ENCODE measurements at places on chromosomes 2 and 18.

DNA sequence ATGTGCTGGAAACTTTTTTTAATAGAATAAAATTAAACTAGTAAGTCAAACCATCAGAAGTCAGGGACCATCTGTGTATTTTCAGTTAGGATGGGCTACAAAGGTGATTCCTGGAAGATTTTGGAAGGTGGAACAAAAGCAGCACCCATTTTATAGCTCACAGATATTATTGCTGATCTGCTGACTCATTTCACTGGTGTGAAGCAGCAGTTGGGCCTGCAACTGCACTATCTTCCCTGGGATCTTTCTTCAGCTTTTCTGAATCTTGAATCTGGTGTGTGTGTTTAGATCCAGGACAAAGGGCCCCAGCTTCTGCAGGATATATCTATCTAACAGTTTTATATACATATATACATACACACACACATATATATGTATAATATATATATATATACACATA is 35.6 kb upstream of the BCL11A start:
- no peak for DNase-seq

- DNase-seq, result no peak
Measured at GRCh38 chr2:9168821-9169221, 37.8 kb upstream of the ASAP2 start.

- no peak for DNase-seq
Measured at GRCh38 chr2:151638191-151638933, 95.9 kb downstream of the NEB start.

DNA sequence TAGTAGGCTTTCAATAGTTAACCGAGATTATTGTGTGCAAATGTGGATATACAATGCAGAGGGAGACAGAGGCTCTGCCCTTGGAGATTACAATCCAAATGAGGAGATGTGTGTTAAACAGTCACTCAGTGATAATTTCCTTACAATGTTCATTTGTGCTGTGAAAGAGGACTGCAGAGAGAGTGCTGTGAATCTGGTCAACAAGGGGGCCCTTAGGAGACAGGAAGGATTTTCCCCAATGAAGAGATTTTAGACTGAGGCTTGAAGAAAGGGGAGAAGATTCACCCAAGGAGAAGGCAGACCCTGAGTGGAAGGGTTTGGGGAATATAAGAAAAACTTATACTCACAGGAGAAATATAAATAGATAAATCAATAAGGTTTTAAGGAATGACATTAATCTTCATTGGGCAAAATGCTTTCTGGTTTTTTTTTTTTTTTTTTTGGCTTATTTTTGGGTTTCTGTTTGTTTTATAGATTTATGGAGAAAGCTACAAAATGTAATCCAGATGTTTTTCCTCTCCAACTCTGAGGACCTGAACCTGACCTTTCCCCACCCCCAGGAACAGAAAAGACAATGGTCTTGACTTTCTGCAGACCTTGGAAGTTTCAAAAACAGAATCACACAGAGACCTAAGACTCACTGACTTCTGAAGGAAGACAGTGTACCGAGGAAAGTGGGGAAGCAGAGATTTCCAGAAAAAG is 151.3 kb upstream of the SERPINE2 start:
- DNase-seq, result no peak

DNA sequence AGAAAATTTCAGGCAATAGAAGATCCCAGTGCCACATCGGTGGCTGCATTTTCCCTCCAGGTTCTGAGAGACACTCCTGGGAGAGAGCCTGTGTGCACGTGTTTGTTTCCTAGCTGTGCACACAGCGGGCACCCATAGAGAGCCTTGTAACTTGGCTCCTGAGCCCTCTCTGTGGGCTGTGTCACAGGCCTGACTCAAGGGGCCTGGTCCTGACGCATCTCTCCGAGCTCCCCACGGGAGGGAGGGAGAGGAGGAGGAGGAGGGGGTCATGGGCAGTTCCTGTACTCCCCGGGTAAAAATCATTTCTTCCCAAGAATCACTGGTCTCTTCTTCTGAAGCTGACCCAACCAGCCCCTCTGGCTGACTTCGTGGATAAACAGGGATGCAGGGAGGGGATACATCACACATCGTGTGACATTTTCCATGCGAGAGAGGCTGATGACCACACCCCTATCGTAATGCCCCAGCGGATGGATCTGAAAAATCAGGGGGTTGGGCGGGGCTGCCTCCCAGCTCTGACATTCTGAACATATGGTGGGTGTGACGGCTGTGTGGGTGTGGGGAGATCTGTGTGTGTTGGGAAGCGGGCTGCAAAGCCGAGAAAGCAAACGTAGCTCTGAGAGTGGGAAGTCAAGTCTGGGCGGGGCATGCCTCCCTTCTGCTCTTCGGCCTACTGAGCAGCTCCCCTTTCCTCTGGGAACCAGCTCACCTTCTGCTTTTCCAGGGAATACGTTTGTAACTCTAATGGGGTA is 308.3 kb upstream of the HS6ST1 start:
- no peak for DNase-seq

DNA sequence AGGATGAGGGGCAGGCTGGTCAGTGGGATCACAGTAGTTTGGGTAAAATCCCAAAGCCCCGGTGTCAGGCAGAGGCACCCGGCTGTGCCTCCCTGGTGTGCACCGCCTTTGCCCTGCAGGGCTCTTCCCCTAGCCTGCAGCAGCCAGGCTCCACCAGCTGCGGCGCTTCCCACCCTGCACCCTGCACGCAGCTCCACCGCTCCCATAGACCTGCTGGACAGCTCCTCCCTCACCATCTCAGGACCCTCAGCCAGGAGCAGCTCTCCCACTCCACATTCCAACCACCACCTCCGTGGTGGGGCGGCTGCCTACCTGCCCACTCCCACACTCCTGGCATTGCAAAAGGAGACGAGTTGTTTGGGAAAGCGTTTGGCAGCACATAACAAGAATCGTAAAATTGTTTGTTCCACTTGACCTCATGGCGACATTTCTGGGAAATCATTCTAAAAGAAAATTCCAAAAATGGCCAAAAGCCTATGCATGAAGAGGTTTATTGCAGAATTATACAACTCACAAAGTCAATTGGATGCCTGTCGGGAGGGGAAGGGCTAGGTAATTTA is 287.4 kb upstream of the HDAC4 start:
- DNase-seq, result no peak

GRCh38 chr2:86661333-86661732 is 37.7 kb upstream of the RNF103 start:
- DNase-seq, result no peak

DNA sequence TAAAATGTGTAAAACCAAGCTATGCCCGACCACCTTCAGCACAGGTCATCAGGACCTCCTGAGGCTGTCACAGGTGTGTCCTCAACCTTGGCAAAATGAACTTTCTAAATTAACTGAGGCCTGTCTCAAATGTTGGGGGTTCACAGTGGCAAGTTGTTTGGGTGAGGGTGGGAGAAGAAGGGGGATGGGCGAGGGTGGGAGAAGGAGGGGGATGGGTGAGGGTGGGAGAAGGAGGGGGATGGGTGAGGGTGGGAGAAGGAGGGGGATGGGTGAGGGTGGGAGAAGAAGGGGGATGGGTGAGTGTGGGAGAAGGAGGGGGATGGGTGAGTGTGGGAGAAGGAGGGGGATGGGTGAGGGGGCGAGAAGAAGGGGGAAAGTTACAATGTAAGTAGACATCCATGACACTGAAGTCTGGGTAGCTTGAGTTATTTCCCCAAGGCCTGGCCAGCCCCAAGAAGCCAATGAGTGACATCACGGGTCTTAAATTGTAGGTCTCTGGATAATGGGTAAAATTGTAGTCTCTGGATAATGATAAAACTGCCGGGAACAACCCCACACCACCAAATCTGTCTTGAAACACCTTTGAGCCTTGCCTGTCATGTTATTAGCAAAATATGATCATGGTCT is 56.3 kb downstream of the TIMM21 start:
- no peak for DNase-seq

DNA sequence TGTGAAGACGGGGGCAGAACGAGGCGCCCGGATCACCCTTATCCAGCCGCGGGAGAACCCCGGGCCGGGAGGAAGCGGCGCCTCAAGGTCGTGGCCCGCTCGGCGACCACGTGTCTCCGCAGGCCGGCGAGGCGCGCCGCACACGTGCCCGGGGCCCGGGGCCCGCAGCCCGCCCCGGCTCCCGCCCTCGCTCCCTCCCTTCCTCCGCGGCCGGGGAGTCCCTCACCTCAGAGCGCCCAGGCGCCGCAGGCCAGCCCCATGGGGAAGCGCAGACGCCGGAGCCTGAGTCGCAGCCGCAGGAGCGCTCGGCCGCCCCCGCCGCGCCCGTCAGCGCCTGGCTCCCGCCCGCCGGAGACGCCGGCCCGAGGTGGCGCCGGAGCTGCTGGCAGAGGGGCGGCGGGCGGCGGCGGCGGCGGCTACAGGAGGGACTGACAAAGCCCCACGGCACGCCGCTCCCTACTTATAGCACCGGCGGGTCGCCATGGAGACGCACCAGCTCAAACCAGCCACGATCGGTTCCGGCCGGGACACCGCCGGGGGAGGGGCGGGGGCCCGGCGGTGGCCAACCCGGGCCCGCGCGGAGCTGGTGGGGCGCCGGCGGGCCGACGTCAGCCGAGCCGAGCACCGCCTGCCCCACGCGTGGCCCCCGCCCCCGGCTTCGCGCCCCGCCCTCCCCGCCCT is at the start of gene ODC1:
TSS of gene ODC1 (minus strand) at position 433 of the 681 bp plus-strand sequence. CDS start 3,295 bp downstream, outside the sequence.
- no peak for DNase-seq

DNA sequence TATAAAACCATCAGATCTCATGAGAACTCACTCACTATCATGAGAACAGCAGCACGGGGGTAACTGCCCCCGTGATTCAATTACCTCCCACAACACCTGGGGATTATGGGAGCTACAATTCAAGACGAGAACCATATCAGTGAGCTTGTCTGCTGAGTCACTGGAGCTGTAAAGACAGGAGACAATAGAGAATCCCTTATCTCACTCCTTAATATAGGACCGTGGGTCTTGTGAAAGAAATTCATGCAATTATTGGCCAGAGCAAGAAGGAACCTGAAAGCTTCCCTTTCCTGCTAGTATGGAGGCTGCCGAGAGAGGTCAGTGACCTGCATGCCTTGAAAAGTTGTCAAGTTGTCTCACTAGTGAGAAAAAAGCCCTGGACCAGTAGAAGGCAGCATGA is 9.5 kb upstream of the TNFAIP6 start:
- no peak for DNase-seq

- no peak for DNase-seq
Measured at GRCh38 chr2:79292239-79292957, 132.8 kb upstream of the REG3A start.

DNA sequence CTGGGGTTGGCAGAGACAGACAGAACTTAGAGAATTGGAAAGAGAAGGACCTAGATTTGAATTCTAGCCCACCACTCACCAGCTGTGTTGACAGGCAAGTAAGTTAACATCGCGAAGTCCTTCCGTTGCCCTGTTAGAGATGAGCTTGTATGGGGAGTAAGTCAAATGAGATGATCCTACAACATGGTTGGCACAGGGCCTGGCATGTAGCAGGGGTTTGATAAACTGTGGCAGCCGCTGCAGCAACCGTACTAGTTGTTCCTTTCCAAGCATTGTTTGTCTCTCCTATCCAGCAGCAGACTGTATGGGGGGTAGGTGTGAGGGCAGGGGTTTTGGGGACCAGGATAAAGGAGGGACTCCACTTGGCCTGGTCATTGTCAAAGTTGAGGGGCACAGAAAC is 16.0 kb downstream of the TET3 start:
- no peak for DNase-seq

DNA sequence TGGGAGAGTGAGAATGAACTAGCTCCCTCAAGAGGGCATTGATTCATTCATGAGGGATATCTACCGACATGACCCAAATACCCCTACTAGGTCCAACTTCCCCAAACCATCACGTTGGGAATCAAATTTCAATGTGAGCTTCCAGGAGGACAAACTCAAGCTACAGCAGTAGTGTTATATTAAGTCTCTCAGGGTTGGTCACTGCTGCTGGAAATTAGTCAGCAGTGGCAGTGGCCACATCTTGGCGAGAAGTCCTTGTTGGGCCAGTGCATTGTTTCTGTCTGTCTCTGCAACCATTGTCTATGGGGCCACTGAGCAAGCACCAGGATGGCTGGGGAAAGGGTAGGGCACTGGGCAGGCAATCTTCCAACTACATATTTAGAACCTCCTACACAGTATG is 47.5 kb downstream of the THUMPD2 start:
- DNase-seq, result no peak

- no peak for DNase-seq
Measured at GRCh38 chr2:20196053-20196656, 28.8 kb downstream of the SDC1 start.

DNA sequence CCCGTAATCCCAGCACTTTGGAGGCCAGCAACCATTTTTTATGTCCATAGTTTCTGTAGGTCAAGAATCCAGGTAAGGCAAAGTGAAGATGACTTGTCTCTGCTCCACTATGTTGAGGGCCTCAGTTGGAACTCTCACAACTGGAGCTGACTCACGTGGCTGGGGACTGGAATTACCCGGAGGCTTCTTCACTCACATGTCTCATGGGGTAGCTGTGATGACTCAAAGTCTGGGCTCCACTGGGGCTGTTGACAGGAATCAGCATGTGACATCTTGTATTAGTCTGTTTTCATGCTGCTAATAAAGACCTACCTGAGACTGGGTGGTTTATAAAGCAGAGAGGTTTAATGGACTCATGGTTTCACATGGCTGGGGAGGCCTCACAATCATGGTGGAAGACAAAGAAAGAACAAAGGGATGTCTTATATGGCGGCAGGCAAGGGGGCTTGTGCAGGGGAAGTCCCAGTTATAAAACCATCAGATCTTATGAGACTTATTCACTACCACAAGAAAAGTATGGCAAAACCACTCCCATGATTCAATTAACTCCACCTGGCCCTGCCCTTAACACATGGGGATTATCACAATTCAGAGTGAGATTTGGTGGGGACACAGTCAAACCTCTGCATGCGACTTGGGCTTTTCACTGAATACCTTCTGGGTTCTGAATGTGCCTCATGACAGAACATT is 7.8 kb upstream of the PPP1R1C start:
- DNase-seq, result no peak

DNA sequence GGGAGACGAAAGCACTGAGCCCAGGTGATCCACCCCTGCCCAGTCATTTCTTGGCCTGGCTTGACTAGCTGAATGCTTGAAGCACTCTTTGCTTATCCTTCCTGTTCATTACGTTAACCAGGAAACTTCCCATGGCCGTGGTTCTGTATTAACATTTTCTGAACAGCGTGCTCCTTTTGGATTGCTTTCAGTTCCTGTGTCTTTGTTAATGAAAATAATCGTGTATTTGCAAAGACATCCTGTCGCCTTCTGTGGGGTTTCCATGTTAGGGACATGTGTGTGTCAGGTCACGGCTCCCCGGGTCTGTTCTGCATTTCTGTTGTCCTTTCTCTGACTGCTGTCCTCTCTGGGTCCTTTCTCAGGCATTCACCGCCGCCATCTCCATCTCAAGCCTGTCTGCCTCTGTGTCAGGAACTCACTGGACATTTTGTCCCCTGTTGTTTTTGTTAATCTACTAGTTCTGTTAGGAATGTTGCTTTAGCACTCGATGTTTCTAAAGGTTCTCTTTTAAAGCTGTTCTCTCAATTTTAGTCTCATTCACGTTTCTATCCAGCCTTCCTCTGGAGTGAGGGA is 434.1 kb upstream of the HS6ST1 start:
- no peak for DNase-seq

DNA sequence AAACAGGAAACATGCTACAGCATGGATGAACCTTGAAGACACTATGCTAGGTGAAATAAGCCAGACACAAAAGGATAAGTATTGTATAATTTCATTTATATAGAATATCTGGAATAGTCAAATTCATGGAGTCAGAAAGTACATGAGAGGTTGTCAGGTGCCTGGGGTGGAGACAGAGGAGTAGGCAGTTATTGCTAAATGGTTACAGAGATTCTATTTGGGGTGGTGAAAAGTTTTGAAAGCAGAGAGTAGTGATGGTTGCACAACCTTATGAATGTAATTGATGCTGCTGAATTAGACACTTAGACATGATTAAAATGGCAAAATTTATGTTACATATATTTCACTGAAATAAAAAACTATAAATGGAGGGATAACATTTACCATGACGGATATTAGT is 197.4 kb downstream of the VAPA start:
- no peak for DNase-seq
